Stimulated activated CD8-positive, alpha-beta memory T cell treated with anti-CD3 and anti-CD28 coated beads, Interleukin-4, amount 100 ng/mL, for 4 hours (primary cell): ENCODE measurements at places on chromosomes 2 and 18.
A peak's percentile ranks its signal among the peaks of the same experiment; 100 is the strongest.

DNA sequence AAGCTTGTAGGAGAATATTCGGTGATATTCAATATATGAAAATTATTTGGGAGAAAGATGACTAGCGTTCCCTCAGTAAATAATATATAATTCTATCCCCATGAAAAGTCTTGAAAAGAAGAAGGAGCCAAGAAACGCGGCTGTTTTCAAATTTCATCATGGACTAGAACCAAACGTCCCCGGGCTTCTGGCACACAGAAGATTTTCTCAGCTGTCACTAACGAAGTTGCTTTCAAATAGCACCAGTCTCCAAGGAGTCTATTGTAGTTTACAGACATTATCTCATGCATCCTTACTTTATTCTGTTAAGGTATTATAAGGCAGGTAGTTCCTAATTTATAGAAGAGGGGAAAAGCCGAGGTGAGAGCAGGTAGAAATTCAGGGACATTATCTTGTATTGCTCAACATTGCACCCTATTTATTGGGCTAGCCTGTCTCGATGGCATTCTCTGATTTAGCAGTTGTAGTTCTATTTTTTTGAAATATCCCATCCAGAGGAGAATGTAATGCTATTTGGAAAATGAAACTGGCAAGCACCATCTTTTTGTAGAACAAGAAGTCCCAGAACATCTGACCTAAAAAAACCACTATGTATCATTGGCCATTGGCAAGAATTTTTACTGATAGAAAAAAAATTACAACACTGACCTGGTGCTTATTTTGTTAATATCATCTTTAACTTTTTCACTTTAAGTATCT lies 198.1 kb upstream of the RASGRP3 start:
- DNase-seq = no peak

DNA sequence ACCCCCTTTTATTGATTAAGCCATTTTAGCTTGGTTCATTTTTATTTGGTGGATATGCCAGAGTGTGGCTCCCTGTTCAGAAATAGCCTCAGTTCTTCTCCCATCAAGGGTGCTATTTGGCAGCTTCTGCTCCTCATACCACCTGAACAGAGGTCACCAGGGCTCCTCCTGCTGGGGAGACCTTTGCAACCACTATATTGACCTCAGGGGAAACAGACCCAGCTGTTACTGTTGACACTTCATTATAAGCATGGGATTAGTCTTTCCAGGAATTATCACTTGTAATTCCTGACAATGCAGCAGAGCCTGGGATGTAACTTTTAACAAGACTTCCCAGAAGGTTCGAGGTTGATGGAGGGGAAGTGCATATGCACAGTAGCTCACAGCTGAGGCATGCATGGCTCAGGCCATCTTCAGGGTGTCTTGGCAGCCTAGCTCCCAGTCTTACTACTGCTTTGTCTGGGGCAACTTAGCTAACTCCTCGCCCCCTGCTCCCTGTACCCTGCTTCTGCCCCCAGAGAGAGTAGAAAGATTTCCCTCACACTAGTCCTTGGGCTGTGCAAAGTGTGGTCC lies 239.4 kb upstream of the SPRED2 start:
- no peak for DNase-seq

DNA sequence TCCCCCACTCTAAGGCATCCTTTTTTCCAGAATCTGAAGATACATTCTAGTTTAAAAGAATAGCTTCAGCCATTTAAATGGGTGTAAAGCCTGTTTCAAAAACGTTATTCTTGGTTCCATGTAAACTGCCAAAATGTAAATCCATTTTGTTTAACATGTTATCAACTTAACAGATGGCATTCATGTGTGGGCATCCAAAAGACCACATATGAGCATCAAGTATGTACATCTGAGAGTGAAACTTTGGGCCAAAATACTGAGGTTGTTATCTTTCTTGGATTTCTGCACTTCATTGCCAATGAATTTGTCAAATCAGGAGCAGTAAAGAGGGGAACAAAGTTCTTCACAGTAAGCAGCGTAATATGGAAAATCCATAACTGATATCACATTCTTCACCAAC lies 395.4 kb downstream of the ZNF804A start:
- DNase-seq = no peak

GRCh38 chr2:186573531-186573930 lies 16.3 kb upstream of the ITGAV start:
- DNase-seq = no peak

GRCh38 chr18:50057009-50057408 lies 137.9 kb downstream of the MYO5B start:
- DNase-seq = no peak

GRCh38 chr18:3761266-3761665 lies 311.3 kb downstream of the TGIF1 start:
- no peak for DNase-seq

GRCh38 chr2:235411905-235412485 lies 81.8 kb upstream of the AGAP1 start:
- no peak for DNase-seq

- no peak for DNase-seq
These were observed 291.2 kb downstream of the RAD51AP2 start for GRCh38 chr2:17226941-17227490.

DNA sequence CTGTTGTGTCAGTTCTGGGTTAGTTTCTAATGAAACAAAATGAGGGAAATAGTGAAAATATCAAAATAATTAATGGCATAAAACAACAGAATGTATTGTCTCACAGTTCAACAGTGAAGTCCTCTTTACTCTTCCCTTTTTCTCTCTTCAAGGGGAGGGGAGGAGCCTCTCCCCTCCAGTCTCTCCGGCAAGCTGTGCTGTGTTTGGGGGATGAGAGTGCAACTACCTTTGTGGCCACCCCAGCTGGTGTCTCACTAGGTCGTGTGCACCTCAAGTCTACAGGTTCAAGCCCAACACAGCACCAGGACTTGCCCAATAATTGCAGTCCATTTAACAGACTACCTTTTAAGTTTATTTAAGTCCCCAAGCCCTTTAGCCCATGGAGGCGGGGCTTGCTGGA lies 271.7 kb upstream of the DOK6 start:
- DNase-seq = no peak

- no peak for DNase-seq
These were observed 22.1 kb upstream of the CNOT11 start for GRCh38 chr2:101230541-101231001.

DNA sequence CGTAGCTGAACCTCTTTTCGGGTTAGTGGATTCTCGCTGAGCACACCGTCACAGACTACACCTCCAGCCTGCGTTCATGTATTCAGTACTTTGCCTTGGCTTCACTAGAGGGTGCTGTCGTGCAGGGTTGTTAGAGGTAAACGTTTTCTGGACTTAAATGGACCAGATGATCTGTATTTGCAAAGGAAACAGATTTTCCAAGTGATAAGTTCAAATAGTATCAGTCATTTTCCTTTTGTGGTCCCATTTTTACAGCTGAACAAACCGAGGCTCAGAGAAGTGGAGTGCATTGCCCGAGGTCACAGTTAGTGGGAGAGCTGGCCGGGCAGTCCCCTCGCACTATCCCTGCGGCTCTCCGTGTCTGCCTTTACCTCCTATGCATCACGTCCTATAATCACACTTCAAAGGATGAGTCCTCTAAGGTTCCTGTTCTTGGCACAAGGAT lies 125.9 kb downstream of the MAP4K4 start:
- DNase-seq = peak; percentile 44

DNA sequence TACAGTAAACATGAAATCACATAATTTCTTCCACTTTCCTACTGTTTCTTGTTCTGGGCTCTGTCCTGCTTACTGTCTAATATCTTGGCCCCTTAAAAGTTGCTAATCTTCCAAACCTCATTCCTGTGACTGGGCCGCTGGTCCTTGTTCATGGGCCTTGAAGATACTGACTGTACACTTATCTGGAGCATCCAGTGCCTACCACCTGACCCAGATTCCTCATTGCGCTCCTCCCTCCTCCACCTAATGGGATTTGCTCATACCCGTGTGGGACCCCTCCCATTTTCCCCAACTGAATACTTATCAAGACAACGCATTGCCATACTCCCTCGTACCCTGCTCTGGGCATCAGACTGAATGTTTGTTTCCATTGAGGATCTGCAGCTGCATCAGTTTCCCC lies 6.1 kb upstream of the IL37 start:
- DNase-seq = no peak

DNA sequence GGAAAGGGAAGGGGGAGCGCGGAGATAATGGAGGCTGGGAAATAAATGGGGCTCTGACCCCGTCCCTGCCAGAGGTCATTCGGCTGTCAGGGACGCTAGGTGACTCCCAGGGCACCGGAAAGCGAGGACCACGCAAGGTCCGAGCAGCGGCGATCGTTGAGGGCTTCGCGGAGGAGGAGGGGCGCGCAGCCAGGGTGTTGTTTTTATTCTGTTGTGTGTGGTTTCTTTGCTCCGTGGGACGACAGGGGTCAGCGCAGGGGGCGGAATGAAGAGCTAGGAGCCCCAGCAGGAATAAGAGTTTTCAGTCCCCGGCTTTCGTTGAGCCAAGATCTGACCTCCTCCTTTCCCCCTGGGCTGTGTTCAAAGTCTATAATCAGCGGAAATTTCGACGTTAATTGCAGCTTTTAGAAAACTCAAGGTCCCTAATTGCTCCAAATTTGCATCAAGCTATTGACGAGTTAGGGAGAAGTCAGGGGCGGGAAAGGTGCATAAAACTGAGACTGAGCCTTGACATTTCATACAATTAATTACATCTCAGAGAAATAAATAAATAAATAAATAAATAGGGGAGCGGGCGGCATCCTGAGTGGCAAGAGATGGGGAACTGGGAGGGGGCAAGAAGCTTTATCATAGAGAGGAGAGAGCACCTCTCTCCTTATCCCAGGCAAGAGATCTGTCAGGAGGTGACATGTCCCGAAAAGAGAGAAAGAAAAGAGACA lies 2.2 kb downstream of the GAD1 start:
- no peak for DNase-seq

- DNase-seq = no peak
These were observed 78.3 kb downstream of the KCMF1 start for GRCh38 chr2:85049236-85049635.

DNA sequence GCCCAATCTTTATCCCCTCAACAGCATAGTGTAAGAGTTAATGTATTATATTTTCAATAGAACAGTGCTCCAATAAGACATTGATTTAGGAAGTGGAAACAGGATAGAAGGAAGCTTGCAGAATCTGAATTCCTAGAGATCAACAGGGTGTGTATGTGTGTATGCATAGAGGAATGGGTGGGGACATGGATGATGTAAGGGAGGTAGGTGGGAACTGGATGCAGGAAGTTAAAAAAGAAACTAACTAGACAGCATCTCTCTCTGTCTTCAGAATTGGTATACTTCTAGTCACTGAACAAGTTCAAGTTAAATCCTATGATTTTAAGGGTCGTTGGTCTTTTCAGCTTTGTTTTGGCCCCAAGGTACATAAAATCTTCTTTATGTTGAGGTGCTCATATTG lies 196.6 kb downstream of the PMAIP1 start:
- DNase-seq = no peak

GRCh38 chr2:185456517-185456916 lies 282.1 kb upstream of the FSIP2 start:
- DNase-seq = no peak

DNA sequence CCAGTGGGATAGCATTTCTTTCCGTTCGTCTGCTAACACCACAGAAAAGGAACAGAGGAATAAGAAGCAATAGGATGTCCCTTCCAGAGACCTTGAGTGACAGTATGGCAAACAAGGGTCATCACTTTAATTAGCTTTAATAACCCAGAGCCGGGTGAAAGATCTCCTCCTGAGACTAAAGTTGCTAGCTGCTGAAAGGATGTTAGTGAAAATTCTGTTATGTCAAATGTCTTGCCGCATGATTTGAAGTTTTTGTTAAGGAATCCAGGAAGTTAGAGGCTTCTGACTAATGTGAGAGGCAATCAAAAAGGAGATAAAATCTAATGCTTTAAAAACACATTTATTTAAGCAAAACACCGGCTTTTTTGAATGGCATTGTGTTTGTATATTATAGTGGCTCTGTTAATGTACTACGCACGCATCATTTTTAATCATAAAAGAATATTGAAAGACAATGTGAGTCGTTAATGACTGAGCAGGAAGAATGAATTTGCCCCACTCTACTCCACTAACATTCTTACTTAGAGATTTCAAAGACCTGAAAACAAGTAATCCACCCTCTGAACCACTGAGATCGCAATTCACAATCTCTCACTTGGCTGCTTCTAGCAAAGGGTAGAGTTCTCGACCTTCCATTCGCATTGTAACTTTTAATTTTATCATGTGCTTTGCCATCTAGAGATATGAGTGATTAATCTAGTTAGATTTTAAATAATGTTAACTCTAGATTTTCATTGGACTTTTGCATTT lies 536.6 kb downstream of the LRRTM4 start:
- DNase-seq = no peak

DNA sequence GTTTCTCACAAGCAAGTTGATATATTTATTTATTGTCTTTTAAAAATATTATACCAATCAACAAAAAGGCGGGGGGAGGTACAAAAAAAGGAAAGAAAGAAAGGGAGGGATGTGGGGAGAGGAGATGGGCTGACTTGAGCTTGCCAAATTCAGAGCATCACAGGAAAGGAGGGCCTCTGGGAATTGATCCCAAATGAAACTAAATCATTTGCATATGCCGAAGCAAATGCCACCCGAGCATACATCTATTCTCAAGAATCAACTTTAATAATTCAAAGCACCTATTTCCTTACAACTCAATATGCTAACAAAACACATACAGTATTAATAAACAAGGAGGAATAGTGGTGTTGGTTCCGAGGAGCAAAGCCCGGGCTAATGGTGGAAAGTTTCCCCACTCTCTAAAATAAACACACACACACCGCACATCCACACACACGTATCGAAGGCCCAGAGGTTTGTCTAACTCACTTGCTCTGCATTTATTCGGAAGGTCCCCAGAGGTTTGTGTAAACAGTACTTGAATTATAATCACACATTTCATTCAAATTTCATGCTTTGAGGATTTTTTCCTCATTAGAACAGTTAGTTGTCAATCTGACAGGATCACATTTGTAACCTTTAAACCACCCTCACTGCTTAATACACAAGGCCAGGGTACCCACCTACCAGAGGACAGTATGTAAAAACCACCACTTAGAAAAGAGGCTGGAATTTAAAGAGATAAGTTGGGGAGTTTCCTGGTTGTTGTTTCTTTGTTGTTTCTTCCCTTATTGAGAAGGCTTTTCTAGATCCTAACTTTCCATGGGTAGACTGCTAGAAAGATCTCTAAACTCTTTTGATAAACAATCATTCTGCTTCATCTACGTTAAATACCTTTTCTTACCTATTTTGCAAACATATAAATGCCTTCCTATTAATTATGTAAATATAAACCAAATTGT lies 264.7 kb downstream of the TCF4 start:
- no peak for DNase-seq
